ENCODE measurements at places on chromosomes 3 and 15.

DNA sequence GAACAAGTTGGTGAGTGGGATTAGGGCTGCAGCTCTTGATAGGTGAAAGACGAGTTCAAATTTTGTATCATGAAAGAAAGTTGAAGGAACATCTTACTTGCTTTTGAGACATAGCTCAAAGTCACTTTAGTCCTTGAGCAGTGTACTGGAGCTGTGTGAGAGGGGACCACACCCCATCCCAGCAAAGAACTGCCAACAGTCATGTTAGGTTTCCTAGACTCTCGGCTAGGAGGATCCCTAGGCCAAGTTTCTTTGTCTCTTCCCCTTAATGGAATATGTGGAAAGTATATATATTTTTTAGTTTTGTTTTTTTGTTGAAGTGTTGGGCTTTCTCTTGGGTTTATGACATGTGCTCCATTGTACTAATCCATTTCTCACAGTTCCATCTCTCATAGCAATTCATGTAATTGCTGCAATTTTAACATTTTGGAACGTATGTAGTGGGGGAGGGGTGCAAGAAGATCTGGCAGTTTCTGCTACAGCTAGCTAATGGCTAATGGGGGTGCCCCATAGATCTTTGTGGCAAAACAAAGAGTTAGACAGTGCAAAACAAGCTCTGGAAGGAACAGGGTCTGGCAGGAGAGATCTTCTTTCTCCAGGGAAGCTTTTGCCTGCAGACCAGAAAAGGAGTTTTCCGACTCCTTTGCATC lies 25.1 kb downstream of the TLNRD1 start:
- DNase-seq = no peak

- DNase-seq = no peak
Measured at GRCh38 chr3:63022114-63022513, 146.9 kb upstream of the CADPS start.

- no peak for DNase-seq
Measured at GRCh38 chr3:58658508-58658907, 8.1 kb downstream of the FAM3D start.

- no peak for DNase-seq
Measured at GRCh38 chr3:192082730-192083660, 622.0 kb downstream of the PYDC2 start.

- DNase-seq = no peak
Measured at GRCh38 chr3:150184426-150185071, 213.9 kb upstream of the PFN2 start.

GRCh38 chr3:51375571-51375970 lies 9.5 kb upstream of the MANF start:
- no peak for DNase-seq

DNA sequence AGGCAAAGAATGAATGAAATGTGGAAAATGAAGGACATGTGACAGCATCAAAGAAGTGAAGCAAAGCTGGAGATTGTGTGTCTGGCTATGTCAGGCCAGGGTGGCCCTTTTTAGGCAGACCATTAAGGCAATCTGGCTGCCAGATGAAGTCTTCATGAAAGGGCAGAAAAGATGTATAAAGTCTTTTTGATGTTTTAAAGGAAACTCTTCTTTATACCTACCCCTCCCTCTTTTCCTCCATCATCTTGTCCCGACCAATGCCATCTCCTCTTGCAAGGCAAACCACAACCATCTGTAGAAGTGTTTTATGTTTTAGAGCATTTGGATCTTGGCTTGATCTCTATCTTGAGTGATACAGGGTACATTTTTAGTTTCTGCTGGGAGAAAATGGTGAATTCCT lies 259.2 kb downstream of the LSAMP start:
- DNase-seq = no peak
